ENCODE measurements at places on chromosomes 2 and 18.

- no peak for DNase-seq
Measured at GRCh38 chr2:106147665-106148064, 46.4 kb downstream of the UXS1 start.

GRCh38 chr2:62099523-62100175, 96.3 kb upstream of the B3GNT2 start:
- DNase-seq = no peak

- no peak for DNase-seq
Measured at GRCh38 chr2:176854062-176854461, 358.5 kb upstream of the HNRNPA3 start.

- no peak for DNase-seq
Measured at GRCh38 chr2:190881084-190881597, 520 bp downstream of the GLS start.

- DNase-seq = no peak
Measured at GRCh38 chr2:66441581-66442320, 6.8 kb downstream of the MEIS1 start.

DNA sequence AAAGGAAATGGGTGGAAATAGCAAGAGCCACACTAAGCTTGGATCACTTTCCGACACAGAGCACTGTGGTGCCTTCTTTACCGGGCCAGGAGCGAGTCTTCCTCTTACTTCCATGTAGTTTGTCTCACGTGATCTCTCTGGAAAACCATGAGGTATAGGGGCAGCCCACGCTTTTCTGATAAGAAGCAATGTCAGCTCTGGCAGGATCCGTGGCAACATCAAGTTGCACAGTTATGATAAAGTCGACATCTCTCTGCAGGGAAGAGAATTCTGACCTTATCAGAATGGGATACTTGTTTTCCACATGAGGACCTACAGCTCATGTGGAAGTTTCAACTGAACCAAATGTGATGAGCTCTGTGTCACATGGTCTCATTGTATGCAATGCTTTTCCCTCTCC, 29.5 kb downstream of the MSGN1 start:
- no peak for DNase-seq

DNA sequence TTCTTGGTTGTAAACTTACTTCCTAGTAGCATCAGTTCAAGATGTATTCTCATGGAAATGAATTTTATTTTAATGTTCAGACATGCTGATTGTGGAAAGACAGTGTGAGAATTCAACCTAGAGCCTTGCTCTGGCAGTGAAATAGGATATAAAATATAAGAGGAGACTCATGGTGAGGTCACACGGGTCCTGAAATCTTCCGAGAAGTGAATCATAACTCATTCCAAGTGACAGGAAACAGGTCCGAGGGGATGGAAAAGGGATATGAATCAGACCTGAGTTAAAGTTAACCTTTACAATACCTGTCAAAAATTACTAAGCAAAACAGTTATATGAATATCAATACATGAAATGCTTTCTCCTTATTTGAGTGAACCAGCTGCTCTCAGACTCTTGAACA, 185.2 kb upstream of the LRRTM1 start:
- DNase-seq = no peak

GRCh38 chr2:227816507-227817294, 3.1 kb downstream of the CCL20 start:
- DNase-seq = no peak

DNA sequence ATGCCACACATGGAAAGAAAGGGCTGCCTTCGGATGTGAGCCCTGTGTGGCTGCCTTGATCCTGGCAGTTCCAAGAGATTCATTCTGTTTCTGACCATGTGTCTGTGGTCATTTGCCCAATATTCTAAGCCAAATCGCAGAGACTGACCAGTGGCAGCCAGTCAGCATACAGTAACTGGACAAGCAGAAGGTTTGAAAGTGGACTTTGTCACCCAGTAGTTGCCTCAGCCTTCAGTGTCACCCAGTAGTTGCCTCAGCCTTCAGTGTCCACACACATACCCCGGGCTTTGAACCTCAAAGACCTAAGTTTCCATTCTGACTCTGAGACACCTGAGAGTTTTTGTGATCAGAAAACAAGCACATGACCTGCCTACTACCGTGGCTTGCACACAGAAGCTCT, 5.0 kb downstream of the RFX8 start:
- no peak for DNase-seq

DNA sequence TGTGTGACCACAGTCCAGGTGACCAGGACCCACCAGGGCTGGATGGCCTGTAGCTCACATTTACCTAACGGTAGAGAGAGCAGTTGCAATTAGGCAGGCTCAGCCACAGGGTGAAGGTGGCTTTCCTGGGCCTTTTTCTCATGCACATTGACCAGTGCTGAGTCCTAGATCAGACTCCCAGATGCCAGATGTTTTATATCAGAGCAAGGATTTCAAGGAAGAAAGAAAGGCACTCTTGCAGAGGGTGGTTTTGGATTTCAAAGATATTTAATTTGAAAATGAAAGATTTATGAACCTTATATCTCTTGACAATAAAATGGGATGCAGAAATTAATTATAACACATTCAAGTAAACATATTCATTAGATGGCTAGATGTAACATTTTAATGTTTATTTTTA, 694.2 kb upstream of the GYPC start:
- DNase-seq = no peak

DNA sequence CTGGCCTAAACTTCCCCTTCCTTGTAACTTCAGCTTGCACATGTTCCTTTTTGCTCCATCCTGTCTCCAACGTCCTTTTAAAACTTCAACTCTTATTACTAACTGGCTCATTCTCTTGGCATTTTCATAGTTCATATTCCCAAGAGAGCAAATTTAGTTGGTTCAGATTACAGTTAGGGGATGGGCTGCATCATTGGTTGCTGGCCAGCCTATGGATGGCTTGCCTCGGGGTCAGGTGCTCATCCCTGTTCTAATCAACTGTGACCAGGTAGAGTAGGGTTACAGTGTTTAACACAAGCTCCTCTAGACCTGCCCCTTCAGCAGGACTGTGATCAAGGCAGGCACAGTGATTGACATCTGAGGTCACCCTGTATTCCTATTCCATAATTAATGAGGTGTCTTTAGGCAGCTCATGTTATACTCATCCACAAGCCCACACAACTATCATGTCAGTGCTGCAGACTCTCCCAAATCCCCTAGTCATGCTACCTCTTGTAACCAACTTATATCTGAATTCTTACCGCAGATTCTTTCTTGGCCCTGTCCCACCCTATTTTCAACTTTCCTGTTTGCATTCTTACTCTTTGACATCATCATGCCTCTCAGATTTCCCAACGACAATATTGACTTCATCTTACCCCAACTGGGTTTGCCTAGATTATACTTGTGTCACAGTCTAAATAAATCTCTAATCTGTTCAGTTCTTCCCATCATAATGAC, 293.3 kb downstream of the MTX2 start:
- DNase-seq = no peak

- no peak for DNase-seq
Measured at GRCh38 chr18:13460946-13461345, 242.4 kb downstream of the LDLRAD4 start.

DNA sequence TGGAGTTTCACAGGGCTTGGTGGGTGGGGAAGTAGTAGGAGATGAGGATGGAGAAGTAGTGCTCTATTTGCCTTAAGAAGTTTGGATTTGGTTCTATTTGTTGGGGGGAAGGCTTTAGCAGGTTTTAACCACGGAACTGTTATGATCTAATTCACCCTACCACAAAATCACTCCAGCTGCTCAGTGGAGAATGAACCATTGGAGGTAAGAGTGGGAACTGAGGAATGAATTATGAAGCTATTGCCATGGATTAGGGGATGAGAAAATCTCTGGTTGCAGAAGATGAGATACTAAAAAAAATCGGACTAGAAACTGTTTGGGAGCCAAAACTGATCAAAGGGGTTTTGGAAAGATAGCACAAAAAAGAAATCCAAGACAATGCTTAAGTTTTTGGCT, 488.9 kb downstream of the DLGAP1 start:
- DNase-seq = no peak

DNA sequence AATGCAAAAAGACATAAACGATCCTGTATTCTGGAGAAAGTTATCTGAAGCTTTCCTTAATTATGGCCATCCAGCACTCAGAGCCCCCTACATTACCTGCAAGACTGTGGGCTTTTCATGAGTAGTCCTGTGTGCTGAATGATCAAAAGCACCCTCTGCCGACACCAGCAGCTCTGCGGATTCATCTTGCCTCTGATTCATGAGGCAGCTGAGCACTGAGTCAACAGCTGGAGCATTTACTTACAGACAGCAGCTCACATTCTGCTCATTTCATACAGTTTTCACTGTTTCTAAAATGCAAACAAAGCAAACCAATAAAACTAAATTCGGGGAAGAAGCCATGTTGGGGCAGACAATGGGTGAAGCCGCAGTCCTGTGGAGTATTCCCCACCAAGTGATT, 886.5 kb downstream of the CNTNAP5 start:
- no peak for DNase-seq

DNA sequence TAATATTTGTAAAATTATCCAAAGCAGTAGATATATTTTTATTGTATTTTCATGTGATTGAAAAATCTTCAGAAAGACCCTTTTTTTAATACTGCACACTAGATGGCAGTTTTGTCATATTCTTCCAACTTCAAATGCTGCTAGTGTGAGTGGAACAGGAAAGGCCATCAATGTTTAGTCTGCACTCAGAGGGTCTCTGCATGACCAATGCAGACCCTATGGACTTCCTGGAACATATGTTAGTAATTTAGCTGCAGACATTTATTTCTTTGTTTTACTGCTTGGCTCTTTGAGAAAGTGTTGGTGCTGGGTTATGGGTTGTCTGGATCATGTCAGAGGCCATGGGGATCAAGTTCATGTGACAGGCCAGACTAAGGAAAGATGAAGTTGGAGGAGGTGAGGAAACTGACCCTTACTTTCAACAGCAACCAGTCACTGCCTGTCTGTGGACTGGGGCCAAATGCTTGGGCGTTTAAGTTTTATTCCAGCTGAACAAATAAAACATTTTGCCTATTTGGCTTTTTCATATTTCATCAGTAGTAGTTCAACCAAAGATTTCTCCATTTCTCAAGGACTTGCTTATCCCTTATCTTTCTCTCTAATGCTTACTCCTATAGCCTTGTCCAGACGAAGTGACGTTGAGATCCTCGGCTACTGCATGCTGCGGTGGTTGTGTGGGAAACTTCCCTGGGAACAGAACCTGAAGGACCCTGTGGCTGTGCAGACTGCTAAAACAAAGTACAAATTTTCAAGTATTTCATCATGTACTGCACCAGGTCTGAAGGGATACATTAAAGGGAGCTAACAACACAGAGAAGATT, 84.8 kb downstream of the VRK2 start:
- DNase-seq = no peak

GRCh38 chr2:84939426-84940087, 31.4 kb upstream of the KCMF1 start:
- DNase-seq = no peak

DNA sequence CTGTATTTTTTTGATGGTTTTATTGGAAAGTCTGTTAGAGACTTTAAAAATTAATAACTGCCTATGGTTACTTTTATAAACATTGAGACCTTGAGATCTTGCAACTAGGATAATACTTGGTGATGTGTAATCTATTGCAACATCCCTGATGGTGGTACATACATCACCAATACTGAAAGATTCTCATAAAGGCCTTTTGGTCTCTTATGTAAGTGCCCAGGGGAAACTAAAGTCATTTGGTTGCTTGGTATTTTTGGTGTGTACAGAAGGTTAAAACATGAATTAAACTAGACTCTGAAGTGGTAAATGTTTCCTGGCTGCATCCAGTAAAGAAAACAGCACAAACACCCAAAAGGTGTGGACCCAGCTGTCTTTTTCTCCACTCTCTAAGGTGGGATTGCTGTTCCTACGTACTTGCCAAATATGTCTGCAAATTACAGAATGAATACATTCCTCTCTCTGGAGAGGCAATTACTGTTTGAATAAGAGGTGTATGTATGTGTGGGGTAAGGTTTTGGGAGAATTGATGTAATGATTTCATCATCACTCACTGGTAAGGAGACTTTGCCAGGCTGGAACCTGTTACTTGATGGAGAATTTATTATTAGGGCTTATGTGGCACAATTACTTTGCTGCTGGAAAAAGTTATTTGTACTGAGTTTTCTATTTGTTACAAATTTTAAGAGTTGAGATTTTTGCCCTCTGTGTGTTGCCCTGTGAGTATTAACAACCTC, 3.6 kb downstream of the B3GNT2 start:
- no peak for DNase-seq

DNA sequence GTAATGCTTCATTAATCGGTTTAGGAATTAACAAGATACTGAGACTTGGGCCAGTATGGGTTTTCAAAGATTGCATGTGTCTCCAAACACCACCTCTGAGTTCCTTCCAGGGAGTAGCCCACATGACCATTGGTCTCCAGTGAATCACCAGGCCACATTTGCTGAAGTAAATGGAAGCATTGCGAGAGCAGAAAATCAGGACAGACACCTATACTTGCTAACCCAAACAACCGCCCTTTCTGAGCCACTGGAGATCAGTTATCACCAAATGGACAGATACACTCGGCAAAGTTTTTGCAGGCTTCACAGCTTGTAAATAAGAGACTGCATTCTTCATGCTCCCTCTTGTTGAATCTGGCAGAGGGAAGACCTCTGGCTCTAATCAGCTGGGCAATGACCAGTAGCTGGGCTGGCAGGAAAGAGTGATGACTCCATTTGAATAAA, 40.9 kb downstream of the GATA6 start:
- DNase-seq = no peak

DNA sequence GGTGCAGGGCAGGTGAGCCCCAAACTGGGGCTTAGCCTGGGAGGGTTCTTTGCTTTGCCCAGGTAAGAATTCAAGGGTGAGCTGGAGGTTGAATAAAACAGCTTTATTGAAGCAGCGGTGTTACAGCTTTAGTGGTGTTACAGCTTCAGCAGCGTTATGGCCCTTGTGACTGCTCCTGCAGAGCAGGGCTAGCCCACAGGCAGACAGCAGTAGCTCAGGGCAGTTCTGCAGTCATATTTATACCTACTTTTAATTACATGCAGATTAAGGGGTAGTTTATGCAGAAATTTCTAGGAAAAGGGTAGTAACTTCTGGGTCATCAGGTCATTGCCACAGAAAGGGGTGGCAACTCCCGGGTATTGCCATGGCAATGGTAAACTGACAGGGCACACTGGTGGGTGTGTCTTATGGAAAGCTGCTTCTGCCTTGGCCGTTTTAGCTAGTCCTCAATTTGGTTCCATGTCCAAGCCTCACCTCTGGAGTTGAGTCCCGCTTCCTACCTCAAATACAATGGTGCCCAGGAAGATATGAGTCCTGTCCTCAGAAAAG, 78.2 kb downstream of the THNSL2 start:
- DNase-seq = no peak

GRCh38 chr2:189521699-189522434, 58.7 kb downstream of the SLC40A1 start:
- no peak for DNase-seq

DNA sequence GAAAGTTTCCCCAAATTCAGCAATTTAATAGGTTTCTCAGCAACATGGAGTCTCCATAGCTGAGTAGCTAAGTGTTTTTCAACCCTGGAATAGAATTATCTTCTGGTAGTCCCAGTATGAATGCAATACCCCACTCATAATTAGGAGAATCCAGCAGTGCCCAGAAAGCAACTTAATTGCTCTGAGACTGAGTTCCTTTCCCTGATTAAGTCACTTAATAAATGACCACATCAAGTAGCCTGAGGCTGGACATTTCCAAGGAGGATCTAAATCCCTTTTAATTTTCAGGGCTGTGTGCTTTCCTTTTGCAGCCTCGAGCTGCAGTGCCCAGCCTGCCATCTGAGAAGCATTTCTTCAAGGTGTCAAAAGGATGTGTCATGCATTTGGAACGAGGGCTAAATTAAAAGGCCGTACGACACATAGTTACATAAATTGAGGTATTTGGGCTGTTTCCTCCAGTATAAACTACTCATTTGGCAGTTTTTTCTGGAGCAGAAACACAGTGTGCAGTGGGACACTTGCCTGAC, 17.7 kb upstream of the SIX2 start:
- DNase-seq = no peak

Measured in stimulated activated CD4-positive, alpha-beta T cell treated with anti-CD3 and anti-CD28 coated beads, Interleukin-1b, Interleukin-23, amount 100 ng/mL, for 4 hours (primary cell).